ENCODE measurements at places on chromosomes 5 and 9.

- DNase-seq, result no peak
Measured at GRCh38 chr9:93030642-93031628, 27.6 kb upstream of the SUSD3 start.

- DNase-seq, result no peak
Measured at GRCh38 chr9:132350861-132351315, 3.9 kb downstream of the SETX start.

GRCh38 chr5:142924135-142924883 lies 154.1 kb downstream of the ARHGAP26 start:
- no peak for DNase-seq

- DNase-seq, result no peak
Measured at GRCh38 chr9:22508790-22509189, 62.2 kb downstream of the DMRTA1 start.

GRCh38 chr5:171640480-171640879 lies 145.1 kb upstream of the SMIM23 start:
- no peak for DNase-seq

DNA sequence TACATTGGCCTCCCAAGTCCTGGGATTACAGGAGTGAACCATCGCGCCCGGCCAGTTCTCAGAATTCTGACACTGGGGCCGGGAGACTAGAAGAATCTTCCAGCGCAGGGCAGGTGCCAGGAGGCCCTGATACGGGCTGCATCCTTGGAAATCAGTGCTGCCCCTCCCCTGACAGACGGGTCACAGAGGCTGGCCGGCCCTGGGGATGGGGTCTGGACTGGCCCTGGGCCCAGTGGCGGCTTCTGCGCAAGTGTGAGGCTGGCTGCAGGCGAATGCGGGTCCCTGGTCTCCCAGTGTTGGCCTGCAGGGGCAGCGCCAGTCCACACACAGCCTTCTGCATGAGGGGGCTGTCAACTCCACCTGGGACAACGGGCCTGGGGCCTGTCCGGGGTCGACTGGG lies 831 bp upstream of the TBC1D9B start:
- no peak for DNase-seq

DNA sequence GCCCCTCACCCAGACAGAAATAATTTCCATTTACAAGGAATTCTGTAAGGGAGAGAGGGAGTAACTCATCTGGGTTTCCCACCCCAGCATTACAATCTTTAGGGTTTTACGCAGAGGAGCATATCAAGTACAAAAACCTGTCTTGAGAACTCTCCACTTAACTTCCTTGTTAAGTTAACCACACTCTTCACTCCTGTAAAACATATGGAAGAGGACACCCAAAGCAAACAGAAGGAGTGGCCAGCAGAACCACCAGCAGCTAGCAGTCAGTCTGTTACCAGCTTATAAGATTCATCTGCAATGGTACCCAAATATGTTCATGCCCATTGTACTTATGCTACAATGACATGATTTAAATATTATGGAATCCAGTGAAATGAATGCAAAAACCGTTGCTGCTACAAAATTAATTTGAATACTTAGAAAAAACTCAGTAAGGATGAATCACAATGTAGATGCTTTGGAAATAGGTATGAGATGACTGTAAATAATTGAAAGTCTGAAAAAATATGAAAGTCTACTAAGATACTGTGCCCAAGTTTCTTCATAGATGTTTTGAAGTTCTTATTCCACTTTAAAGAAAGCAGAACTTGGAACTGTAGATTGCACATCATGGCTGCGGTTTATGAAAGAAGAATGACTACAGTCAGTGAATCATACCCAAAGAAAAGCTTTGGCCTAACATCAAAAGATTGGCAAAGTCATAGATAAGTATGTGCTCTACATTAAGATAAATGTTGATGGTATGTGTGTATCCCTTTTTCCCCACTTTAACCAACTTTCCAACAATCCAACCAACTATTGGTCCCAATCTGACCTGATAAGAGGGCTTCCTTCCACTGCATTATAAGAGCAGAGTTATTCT lies 233.6 kb downstream of the ACTL7B start:
- no peak for DNase-seq

GRCh38 chr5:169288066-169288930 lies 12.6 kb downstream of the SLIT3 start:
- DNase-seq, result no peak

- no peak for DNase-seq
Measured at GRCh38 chr9:111004936-111005335, 33.3 kb downstream of the LPAR1 start.

DNA sequence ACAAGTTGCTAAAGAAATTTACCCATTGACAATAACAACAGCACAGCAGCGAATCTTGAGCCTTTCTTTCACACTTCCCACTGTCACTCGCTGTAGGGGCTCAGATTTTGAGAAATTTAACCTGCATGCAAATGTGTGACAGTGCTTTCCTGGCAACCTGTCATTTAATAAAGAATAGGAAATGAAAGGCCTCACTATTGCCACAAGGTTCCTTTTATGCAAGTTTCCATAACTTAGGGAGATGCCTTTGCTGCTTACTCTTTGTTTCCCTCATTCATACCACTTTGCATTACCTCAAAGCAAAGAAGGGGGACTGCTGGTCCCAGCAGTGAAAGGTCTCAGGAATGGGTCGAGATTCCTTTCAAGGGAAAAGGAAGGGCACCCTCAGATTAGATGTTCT lies 49.5 kb downstream of the PTCD2 start:
- no peak for DNase-seq

GRCh38 chr5:149402291-149402690 lies 23.2 kb upstream of the IL17B start:
- DNase-seq, result no peak

GRCh38 chr5:104385906-104386305 lies 823.3 kb upstream of the NUDT12 start:
- DNase-seq, result no peak
